ENCODE measurements at places on chromosomes 13 and 19.

- peaks cover 7% of the 10 kb centered on the region for H3K4me1 ChIP-seq
- H3K27me3 ChIP-seq: peaks cover 45% of the 10 kb centered on the region
- no peak overlapping the region for H3K27ac ChIP-seq
- DNase-seq: no peak
Measured at GRCh38 chr19:47241919-47242577, 11.0 kb upstream of the BBC3 start.

DNA sequence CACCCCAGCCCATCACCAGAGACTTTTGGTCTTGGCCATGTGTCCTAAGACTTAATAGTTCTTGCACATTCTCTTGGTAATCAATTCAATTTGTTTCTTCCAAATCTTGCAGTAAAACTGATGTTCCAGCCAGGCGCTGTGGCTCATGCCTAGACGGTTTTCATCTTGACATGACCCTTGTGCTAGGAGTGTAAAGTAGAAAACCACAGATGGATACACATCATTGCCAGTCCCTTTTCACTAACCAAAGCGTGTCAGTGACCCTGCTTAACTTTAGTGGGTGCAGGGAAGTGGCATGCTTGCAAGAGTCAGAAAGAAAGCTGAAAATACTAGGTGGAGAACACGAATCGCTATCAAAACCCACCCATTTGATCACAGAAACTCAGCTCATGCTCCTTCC, 18.0 kb upstream of the CD70 start:
- no peaks in the 10 kb centered on the region for H3K4me1 ChIP-seq
- no peaks in the 10 kb centered on the region for H3K36me3 ChIP-seq
- peaks cover 26% of the 10 kb centered on the region for H3K27me3 ChIP-seq
- DNase-seq: no peak
- H3K27ac ChIP-seq: no peak overlapping the region
- H3K4me3 ChIP-seq: no peak overlapping the region

DNA sequence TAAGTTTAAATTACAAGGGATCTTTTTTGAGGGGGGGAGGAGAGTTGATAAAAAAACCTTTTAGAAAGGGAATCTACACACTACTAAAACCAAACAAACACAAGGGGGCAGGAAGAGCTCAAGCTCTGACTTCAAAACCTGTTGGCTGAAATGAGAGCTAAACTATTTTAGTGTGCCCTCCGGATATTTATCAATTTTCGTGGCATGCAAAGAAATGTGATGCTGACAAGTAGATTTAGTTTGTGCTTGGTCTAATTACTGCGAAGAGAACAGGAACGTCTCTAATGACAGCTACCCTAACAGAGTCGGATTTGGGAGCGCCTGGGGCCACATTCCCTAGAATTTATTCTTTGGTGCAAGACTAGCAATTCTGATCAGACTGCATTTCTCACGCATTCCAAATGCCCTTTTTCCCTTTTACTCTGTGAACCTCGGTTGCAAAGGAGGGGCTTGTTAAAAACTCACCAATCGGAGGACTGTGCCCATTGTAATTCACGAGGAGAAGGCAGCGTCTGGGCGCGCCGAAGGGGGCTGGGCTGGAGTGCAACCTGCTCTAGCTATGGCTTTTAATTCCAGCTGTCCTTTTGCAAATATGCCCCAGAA, 802 bp upstream of the FREM2 start:
- H3K36me3 ChIP-seq: peaks cover 21% of the 10 kb centered on the region
- H3K4me1 ChIP-seq: peaks cover 10% of the 10 kb centered on the region
- no peak overlapping the region for H3K27ac ChIP-seq
- peaks cover 13% of the 10 kb centered on the region for H3K27me3 ChIP-seq
- peak overlapping the region; percentile 83 for H3K4me3 ChIP-seq

DNA sequence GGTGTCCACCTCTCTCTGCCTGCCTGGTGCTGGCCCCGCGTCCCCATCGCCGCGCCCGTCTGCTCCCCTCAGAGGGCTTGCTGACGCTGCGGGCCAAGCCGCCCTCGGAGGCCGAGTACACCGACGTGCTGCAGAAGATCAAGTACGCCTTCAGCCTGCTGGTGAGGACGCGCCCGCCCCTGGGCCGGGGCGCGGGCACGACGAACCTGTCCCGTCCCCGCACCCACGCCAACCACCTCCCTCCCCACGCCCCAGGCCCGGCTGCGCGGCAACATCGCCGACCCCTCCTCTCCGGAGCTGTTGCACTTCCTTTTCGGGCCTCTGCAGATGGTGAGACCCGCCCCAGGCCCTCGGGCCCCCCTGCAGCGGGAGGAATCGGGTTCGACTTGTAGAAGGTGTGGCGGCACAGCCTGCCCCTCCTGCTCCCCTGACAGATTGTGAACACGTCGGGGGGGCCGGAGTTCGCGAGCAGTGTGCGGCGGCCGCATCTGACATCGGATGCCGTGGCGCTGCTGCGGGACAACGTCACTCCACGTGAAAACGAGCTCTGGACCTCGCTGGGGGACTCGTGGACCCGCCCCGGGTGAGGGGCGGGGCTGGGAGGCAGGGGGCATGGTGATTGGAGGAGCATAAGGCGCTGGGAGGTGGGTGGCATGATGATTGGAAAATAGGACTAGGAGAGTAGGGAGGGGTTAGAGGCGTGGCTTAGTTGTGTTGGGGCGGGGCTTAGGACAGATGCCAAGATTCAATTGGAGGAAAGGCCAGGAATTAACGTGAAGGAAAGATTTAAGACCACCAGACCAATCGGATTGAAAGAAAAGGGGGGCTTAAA, 6.6 kb downstream of the EPS8L1 start:
- no peak overlapping the region for H3K27ac ChIP-seq
- H3K4me1 ChIP-seq: peaks cover 37% of the 10 kb centered on the region
- H3K36me3 ChIP-seq: peaks cover 4% of the 10 kb centered on the region
- DNase-seq: peak; percentile 60

- H3K36me3 ChIP-seq: peaks cover 23% of the 10 kb centered on the region
- no peak for DNase-seq
- H3K4me3 ChIP-seq: no peak overlapping the region
- H3K27ac ChIP-seq: peak overlapping the region; percentile 90
Measured at GRCh38 chr19:46866407-46867136, 5.8 kb downstream of the ARHGAP35 start.

- H3K4me1 ChIP-seq: no peaks in the 10 kb centered on the region
- H3K27ac ChIP-seq: no peak overlapping the region
- H3K27me3 ChIP-seq: peaks cover 8% of the 10 kb centered on the region
- no peak overlapping the region for H3K4me3 ChIP-seq
Measured at GRCh38 chr19:12983542-12984142, 11.6 kb upstream of the NFIX start.

- peaks cover 55% of the 10 kb centered on the region for H3K4me1 ChIP-seq
- no peak overlapping the region for H3K4me3 ChIP-seq
- no peaks in the 10 kb centered on the region for H3K27me3 ChIP-seq
- H3K36me3 ChIP-seq: peaks cover 10% of the 10 kb centered on the region
- no peak for DNase-seq
Measured at GRCh38 chr19:47615230-47615629, 6.3 kb downstream of the BICRA start.

DNA sequence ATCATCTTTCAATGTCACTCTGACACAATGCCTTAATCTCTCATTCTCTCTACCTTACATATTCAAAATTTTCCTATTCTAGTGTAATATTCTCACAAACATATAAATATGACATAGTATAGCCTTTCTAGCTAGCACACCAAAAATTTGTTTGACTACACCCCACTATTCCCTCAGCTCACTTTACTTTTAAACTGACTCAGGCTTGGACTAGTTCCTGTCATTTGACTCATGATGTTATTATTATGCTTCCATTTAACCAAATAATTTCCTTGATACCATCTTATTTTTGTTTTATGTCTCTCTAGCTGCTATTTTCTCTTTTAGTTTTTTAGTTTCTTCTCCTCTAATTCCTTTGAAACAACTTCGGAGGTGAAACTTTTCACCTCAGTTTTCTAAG, 1745.6 kb upstream of the PCDH20 start:
- no peaks in the 10 kb centered on the region for H3K4me1 ChIP-seq
- no peak overlapping the region for H3K4me3 ChIP-seq
- DNase-seq: no peak

DNA sequence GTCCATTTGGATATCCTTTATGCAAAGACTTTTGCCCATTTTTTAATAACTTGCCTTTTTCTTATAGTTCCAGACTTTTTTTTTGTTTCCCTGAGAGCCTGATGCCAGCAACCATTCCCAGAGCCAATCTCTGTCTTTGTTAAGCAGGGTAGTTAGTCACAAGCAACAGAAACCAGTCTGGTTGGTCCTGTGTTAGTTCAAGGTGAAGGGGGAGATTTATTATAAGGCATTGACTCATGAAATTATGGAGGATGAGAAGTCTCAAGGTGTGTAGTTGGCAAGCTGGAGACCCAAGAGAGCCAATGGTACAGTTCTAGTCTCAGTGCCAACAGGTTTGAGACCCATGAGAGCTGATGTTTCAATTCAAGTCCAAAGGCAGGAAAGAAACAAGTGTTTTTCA, 33.0 kb downstream of the GPR12 start:
- no peak for DNase-seq
- peaks cover 8% of the 10 kb centered on the region for H3K27me3 ChIP-seq

GRCh38 chr13:50106559-50106958, 91.3 kb downstream of the KCNRG start:
- H3K27ac ChIP-seq: no peak overlapping the region
- DNase-seq: no peak
- H3K36me3 ChIP-seq: peaks cover 27% of the 10 kb centered on the region
- H3K4me1 ChIP-seq: no peaks in the 10 kb centered on the region

GRCh38 chr13:84044805-84045204, 162.5 kb upstream of the SLITRK1 start:
- H3K4me1 ChIP-seq: no peaks in the 10 kb centered on the region
- no peak overlapping the region for H3K27ac ChIP-seq
- no peaks in the 10 kb centered on the region for H3K36me3 ChIP-seq
- no peak overlapping the region for H3K4me3 ChIP-seq
- no peak for DNase-seq

GRCh38 chr19:14265290-14266036, 59.5 kb upstream of the ADGRL1 start:
- no peak overlapping the region for H3K27ac ChIP-seq
- peak; percentile 47 for DNase-seq
- peak overlapping the region; percentile 75 for H3K4me3 ChIP-seq

GRCh38 chr13:95607366-95607765, 37.1 kb downstream of the DZIP1 start:
- DNase-seq: no peak
- no peak overlapping the region for H3K4me3 ChIP-seq
- H3K27ac ChIP-seq: no peak overlapping the region
- no peaks in the 10 kb centered on the region for H3K27me3 ChIP-seq
- H3K36me3 ChIP-seq: peaks cover 62% of the 10 kb centered on the region

GRCh38 chr19:23254141-23254910, 4.1 kb upstream of the ZNF724 start:
- no peak overlapping the region for H3K4me3 ChIP-seq
- DNase-seq: no peak
- H3K36me3 ChIP-seq: peaks cover 27% of the 10 kb centered on the region
- H3K27ac ChIP-seq: peak overlapping the region; percentile 11
- H3K4me1 ChIP-seq: peaks cover 6% of the 10 kb centered on the region
- H3K27me3 ChIP-seq: peaks cover 2% of the 10 kb centered on the region

DNA sequence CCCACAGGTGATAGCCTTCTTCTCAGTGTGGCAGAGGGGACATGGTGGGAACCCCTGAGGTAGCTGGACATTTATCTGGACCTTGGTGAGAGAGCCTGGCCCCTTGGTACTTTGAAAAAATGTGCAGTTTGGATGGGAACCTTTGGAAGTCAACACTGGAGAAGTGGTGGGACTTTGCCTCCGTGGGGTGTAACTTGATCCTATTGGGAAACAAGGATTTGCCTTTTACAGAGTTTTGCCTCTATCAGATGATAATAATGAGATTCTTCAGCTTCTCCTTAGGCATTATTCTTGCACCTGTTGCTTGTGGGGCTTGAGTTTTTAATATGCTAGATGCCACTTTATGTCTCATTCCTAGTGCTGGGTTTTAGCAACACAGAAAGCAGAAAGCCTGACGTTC, 99.0 kb downstream of the ERCC5 start:
- H3K27ac ChIP-seq: no peak overlapping the region
- DNase-seq: no peak
- H3K27me3 ChIP-seq: peaks cover 6% of the 10 kb centered on the region
- no peaks in the 10 kb centered on the region for H3K4me1 ChIP-seq

DNA sequence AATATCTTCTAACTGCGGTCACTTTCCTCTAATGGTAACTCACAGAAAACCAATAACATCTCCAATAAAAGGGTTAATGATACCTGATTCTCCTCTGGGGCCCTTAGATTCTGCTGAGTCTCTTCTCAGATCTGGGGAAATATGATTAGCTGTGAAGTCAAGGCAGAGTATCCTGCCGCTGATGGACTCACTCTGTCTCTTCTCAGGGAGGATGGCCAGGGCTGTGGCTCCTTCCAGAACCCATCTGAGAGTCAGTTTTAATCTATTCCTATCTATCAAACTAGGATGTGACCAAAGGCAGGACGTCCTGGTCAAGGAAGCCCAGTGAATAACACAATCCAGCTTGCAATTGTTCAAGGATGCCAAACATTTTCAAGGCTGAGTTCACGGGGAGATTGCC, 109.8 kb downstream of the SLC10A2 start:
- H3K27ac ChIP-seq: no peak overlapping the region
- H3K4me1 ChIP-seq: peaks cover 5% of the 10 kb centered on the region
- peaks cover 6% of the 10 kb centered on the region for H3K27me3 ChIP-seq
- H3K36me3 ChIP-seq: no peaks in the 10 kb centered on the region
- DNase-seq: no peak
- no peak overlapping the region for H3K4me3 ChIP-seq

DNA sequence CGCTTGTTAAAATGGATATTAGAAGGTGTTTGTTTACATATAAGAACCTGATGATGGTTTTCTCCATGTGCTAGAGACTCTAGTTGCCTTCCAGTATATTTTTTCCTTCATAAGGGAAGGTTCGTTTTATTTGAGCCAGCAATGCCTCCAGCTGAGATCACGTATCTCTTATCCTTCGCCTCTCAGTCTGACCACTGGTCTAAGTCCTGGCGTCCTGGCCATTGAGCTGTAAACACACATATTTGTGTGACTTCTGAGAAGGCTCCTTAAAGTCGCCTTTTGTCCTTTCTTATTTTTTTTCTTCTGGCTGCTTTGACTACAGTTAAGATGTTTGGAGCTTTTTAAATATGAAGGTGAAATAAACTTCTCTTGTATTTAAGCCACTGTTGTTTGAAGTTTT, 23.7 kb upstream of the GPR183 start:
- no peak for DNase-seq
- peaks cover 41% of the 10 kb centered on the region for H3K36me3 ChIP-seq
- H3K4me3 ChIP-seq: no peak overlapping the region
- H3K4me1 ChIP-seq: peaks cover 15% of the 10 kb centered on the region
- H3K27me3 ChIP-seq: no peaks in the 10 kb centered on the region
- no peak overlapping the region for H3K27ac ChIP-seq

- H3K4me3 ChIP-seq: no peak overlapping the region
- no peak overlapping the region for H3K27ac ChIP-seq
- H3K4me1 ChIP-seq: no peaks in the 10 kb centered on the region
- H3K27me3 ChIP-seq: peaks cover 7% of the 10 kb centered on the region
- no peaks in the 10 kb centered on the region for H3K36me3 ChIP-seq
- no peak for DNase-seq
Measured at GRCh38 chr13:90882551-90882950, 464.9 kb upstream of the MIR17HG start.

GRCh38 chr13:44128552-44129001, 245.0 kb upstream of the SERP2 start:
- no peak overlapping the region for H3K4me3 ChIP-seq
- no peak overlapping the region for H3K27ac ChIP-seq
- H3K27me3 ChIP-seq: peaks cover 12% of the 10 kb centered on the region
- peaks cover 10% of the 10 kb centered on the region for H3K4me1 ChIP-seq

- no peaks in the 10 kb centered on the region for H3K4me1 ChIP-seq
- no peaks in the 10 kb centered on the region for H3K27me3 ChIP-seq
- no peak overlapping the region for H3K27ac ChIP-seq
- no peaks in the 10 kb centered on the region for H3K36me3 ChIP-seq
Measured at GRCh38 chr19:11281356-11282049, 14.5 kb upstream of the TSPAN16 start.

All from nephron progenitor cell (in vitro differentiated cells).